ENCODE measurements at places on chromosomes 3 and 15.

- DNase-seq: no peak
Observed at GRCh38 chr3:117853923-117854668, 1144.5 kb downstream of the TUSC7 start.

DNA sequence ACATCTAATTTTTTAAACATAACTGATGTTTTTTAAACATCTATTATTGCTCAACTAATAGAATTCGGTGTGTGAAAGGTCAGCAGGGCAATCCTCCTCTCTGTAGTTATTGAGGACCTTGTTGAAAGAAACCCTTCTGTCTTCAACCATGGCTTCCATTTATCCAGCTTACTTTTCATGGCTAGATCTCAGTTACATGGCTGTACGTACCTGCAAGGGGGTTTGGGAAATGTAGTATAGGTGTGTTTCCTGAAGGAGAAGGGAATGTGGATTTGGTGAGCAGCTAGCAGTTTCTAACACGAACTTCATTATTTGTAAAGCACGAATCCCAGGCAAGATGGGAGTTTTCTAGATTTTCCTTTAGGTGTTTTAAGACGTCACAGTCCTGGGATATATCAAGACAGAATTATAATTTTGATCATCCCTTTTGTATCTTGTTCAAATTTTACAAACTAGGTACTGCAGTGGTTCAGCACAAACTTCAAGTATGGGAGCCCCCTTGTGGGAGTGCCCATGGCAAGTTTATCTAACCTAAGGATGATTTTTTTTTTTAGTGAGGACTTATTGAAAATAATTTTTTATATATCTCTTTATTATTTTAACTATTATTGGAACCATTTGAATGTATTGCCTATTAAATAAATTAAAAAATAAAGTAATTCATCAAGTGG is 41.6 kb downstream of the FBXL2 start:
- DNase-seq: no peak

DNA sequence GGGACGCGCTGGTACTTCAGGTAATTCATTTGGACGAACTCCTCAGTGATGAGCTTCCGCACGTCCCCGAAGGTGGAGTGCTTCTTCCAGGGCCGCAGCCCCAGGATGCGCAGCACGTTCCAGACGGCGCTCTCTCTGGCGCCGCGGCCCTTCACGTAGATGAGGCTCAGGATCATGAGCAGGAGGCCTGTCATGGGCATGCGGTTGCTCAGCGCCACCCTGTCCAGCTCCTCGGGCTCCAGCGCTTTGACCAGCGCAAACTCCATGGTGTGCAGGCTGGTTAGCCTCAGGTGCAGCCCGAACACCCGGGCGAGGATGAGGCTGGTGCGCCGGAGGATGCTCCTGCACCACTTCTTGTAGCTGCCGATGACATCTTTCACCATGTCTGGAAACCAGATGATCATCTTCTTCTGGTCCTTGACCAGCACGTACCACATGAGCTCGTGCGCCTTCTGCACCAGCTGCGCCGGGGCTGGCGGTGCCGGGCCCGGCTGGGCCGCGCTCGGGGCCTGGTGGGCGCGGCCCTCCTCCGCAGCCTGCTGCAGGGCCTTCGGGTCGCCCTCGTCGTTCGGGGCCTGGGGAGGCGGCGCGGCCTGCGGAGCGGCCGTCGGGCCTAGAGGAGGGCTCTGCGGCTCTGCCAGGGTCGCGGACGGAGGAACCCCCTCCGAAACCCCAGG is 501 bp downstream of the NDN start:
- DNase-seq: no peak

GRCh38 chr3:154794391-154794790 is 285.7 kb upstream of the MME start:
- no peak for DNase-seq

DNA sequence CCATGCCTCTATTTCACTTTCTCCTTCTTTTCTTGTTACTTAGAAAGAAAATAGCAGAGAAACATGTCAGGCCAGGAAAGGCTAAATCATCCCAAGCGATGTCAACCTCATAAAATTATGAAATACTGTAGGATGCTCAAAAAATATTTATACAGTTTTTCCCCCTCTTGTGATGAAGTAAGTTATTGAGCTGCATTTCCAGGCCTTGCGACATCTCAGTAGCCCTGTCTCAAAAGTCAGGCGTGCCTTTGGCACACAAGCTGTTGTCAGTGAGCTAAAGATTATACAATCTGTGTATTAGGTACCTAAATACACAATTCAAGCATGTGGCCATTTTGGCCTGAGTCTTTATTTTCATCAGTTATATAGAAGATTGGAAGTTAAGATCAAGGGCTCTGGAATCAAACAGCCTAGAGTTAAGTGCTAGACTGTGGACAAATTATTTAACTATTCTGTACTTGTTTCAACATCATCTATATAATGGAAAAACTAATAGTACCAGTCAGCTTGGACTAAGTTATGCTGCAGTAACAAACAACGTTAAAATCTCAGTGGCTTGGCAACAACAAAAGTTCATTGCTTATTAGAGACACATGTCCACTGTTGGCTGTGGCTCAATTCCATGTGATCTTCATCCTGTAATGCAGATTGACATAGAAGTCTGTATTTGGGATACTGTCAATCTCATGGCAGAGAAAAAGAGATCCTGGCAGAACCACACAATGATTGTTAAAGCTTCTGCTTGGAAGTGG is 406.4 kb upstream of the PROK2 start:
- no peak for DNase-seq

DNA sequence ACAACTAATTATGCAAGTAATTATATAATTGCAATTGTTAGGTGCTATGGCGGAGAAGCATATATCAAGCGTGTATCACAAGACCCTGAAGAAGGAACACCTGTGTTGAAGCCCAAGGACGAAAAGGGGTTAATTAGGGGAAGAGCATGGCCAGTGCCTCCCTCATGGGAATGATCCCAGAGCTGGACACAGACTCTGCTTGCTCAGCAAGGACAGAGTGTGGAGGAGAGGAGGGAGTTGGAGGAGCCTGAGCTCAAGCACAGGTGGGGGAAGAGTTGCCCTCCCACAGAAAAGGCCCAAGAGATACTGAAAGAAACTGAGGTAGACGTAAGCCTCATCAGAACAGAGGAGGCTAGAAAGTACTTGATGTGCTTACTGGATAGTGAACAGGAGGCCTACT is 423.7 kb downstream of the EPHB1 start:
- no peak for DNase-seq

DNA sequence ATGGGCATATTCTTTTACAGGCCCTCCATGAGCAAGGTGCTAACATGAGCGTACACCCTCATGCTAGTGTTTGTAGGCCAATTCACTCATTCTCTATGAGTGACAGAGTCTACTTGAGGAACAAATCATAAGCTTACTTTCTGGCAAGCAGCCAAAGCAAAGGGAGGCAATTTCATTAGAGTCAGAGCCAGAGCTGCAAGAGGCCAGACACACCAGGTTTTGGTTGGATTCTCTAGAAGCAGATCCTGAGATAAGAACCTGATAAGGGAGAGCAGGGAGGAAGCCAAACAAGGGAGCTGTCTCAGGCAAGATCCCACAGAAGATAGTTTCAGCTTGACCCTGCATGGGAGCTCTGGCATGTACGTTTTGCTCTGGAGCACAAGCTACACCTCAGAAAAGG is 214.1 kb upstream of the CTNNB1 start:
- DNase-seq: no peak

- DNase-seq: no peak
Observed at GRCh38 chr15:29635513-29636098, 186.7 kb downstream of the TJP1 start.

GRCh38 chr3:131907796-131908195 is 127.0 kb downstream of the CPNE4 start:
- DNase-seq: no peak

DNA sequence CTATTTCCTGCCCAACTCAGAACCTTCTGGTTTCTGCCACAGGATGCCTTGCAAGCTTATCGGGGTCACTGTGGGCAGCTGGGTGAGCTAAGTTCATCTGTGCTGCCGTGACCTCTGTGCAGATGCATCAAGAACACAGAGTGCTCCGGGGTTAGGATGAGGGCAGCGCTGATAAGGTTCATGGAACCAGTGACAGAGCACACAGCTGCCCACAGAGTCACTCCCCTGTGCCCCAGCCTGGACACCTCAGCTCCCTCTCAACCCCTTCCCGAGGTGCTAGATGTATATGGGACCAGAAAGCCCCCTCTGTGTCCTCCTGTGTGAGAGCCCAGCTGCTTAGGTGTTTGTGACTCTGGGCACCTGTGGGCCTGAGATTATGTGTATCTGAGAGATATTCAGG is 15.8 kb upstream of the ALAS1 start:
- no peak for DNase-seq

GRCh38 chr3:59425371-59425770 is 375.5 kb upstream of the CFAP20DC start:
- no peak for DNase-seq

DNA sequence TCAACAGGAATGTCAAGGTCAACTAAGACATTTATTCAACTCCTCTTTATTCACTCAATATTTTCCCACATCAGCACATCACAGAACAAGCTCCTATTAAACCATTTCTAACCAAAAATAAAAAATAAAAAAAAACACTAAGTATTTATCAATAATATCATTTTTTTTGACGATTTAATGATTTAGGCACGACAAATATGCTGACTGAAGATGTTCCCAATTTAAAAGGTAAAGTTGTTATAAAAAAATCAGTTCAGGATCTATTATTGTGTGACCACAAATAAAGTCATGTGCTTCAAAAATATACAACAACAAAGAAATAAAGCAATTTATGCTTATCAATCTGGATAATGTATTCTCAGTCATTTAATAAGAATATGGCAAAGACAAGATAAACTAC is 16.2 kb downstream of the DPH6 start:
- DNase-seq: no peak

DNA sequence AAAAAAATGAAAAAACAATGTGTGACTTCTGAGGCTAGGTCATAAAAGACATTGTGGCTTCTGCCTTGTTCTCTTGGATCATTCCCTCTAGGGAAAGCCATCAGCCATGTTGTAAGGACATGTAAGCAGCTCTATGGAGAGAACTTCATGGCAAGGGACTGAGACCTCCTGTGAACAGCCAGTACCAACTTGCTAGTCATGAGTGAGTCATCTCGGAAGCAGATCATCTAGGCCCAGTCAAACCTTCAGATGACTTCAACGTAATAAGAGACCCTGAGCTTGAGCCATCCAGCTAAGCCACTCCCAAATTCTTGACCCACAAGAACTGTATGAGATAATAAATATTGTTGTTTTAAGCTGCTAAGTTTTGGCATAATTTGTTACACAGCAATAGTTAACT is 4.9 kb downstream of the MON1A start:
- no peak for DNase-seq

GRCh38 chr3:64861684-64862083 is 173.9 kb upstream of the ADAMTS9 start:
- DNase-seq: no peak

- DNase-seq: no peak
Observed at GRCh38 chr3:120143676-120144075, 49.4 kb upstream of the GSK3B start.

DNA sequence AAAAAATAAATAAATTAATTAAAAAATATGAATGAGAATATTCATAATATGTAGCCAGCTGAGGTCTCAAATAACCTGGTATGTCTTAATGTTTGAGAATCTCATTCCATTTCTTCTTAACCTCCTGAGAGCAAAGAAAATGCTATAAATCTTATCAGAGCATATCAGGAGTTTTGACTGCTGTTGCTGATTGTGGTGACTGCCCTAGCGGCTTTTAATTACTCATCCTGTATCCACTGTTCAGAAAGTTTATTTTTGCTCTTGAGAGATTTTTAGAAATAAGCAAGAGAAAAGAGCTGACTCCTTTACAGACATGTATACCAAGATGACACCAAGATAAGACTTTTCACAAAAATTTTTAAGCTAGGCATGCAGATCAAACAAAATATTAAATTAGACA is 454.8 kb upstream of the CBLB start:
- no peak for DNase-seq

- no peak for DNase-seq
Observed at GRCh38 chr3:178131801-178132200, 404.4 kb upstream of the KCNMB2 start.

GRCh38 chr15:26771168-26771567 is 1.7 kb downstream of the GABRB3 start:
- no peak for DNase-seq

DNA sequence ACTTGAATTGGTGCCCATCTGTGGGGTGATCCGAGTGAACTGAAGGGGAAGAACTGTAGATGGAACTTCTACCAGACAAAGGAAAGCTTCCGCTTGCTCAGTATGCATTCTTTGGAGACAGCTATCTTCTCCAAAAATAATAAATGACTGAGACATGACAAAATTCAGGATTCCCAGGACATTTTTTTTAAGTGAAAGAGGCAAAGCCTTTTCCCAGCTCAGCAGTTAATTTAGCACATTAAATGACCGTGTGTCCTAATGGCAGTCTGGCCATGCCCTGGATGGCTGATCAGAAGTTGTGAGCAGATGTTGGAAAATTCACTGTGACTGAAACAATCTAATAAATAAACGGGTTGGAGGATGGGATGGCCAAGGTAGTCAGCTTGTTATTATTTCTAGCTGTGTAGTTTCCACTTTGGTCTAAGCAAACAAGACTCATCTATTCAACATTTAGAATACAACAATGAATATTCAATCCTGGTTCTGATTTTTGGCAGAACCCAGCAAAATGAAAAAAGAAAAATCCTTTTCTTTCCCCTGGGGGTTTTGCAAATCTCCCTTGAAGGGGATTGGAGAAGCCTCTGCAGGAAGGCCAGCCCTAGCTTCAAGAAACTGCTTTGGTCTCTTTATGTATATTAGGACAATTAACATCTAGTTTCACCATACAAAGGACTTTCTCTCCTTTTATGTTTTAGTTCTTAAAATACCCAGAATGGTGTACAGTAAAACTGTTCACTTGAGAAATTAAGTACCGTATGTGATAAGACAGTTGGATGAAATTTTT is 540.9 kb upstream of the MDFIC2 start:
- no peak for DNase-seq

GRCh38 chr3:33317963-33318709 is 40.9 kb downstream of the FBXL2 start:
- DNase-seq: no peak

GRCh38 chr3:155792532-155792931 is 13.5 kb downstream of the C3orf33 start:
- no peak for DNase-seq

DNA sequence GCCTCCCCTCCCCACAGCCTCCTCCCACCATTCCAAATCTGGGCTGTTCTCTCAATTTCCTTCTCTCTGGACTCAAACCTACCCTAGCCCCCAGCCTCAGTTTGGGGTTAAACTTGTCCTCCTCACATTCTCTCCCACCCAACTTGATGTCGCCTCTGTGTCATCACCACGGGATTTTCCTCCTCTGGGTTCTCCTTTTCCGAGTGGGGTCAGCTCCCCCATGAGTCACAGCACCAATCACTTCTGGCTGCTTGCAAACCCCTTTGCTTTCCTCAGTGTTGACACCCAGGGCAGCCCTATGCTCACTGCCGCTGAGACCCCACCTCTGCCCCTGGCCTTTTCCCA is 451 bp downstream of the CCR5AS start:
- DNase-seq: no peak

GRCh38 chr3:184291044-184291737 is 7.8 kb upstream of the PSMD2 start:
- no peak for DNase-seq

Measured in D721Med (cell line).